HuH-7 (cell line): ENCODE measurements at places on chromosomes 1 and 21.

- DNase-seq, result no peak
Measured at GRCh38 chr1:86150553-86151055, 6.0 kb downstream of the COL24A1 start.

GRCh38 chr1:183842795-183843144 is 37.9 kb downstream of the RGL1 start:
- no peak for DNase-seq

GRCh38 chr1:241660424-241660972 is 8.4 kb downstream of the WDR64 start:
- DNase-seq, result no peak

- DNase-seq, result no peak
Measured at GRCh38 chr21:18477043-18477442, 73.5 kb upstream of the TMPRSS15 start.

- DNase-seq, result no peak
Measured at GRCh38 chr1:37672136-37672870, 20.0 kb upstream of the CDCA8 start.

DNA sequence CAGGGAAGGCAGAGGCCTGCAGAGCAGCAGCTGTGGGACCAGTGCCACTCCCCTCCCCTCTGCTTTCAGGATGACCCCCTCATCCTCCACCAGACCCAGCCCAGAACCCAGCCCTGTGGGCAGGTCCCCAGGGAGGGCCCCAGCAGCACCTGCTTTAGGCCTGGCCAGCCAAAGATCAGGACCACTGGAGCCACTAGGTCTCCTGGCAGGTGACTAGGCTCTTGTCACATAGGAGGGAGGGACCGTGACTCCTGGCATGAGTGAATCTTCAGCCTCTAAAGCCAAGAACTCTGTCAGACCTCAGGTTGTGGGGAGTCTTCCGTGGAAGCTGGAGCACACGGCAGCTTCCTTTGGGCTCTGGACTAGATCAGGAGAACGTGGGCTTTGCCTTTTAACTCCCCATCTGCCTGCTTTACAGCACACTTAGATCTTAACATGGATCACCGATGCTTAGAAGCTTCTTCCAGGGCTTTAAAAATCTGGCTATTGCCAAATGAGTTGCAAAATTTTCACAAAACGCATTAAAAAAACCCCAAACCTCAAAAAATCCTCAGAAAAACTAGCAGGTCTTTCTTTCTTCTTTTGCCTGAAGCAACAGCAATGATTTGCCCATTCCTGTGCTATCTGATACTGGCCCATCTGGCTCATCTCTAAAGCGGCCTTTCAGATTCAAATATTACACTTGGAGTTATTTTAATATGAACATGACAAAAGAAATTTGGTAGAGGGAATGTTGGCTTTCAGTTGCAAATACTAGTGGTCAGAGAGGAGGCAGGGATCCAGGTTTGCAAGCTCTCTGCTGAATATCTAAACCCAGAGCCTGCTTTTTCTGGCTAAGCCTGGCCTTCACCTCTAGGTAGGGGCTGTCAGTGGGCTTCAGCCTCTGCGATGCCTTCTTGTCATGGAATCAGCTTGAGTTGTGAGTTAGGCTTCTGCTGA is 235.2 kb downstream of the SDCCAG8 start:
- DNase-seq, result no peak

GRCh38 chr21:41621513-41621912 is 113.6 kb upstream of the TMPRSS2 start:
- DNase-seq, result no peak

DNA sequence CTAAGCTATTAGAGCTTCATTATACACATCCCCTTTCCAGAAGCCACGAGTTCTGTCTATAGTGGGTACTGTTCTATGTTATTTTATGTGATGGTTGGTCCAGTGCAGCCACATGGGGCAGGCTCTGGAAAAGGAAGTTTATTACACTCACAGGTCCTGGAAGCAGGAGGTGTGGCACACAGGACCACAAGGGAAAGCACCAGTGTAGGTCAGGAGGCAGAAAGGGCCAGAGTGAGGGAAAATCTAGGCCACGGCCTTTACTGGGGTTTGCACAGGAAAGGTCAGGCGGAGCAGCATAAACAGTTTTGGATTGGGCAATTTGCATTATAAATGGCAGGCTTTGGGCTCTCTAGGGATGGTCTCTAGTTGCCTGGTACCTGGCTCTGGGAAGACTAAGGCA is 21.8 kb upstream of the CNIH3 start:
- DNase-seq, result no peak

GRCh38 chr1:180484490-180484889 is 17.9 kb downstream of the ACBD6 start:
- DNase-seq, result no peak

GRCh38 chr1:237613984-237614383 is 276.7 kb downstream of the ZP4 start:
- no peak for DNase-seq

DNA sequence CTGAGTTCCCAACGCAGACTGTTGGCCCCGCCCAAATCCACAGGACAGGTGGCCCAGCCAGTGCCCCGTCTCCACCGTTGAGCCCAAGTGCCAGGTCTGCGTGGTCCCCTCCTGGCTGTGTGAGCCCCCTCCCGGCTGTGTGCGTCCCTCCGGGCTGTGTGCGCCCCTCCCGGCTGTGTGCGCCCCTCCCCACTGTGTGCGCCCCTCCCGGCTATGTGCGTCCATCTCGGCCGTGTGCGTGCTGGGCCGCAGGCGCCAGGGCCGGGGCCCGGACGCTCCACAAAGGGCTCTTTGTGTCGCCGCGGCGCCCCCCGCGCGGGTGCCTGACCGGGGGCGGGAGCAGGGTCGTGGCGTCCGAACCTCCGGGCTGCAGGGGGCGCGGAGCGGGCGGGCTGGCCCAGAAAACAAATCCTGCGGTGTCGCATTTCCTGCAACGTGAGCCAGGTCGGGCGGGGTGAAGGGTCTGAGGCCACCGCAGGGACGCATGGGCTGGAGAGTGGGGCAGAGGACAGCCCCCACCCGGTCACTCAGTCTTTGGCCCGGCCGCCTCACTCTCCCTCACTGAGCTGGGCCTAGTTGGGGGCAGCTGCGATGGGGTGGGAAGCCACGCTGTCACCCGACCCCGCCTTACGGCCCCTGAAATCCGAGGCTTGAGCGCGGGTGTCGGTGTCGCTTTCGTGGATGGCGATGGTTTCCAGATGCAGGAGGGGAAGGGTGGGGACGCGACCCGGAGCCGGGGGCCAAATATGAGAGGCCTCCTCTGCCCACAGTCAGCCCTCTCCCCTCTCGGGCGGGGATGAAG is 18.8 kb downstream of the TNFRSF25 start:
- peak; percentile 53 for DNase-seq

GRCh38 chr1:7842517-7842916 is 10.3 kb downstream of the UTS2 start:
- DNase-seq, result no peak

GRCh38 chr1:36401602-36402503 is 4.1 kb upstream of the LSM10 start:
- DNase-seq, result no peak

GRCh38 chr1:246420300-246420699 is 86.8 kb downstream of the SMYD3 start:
- DNase-seq, result no peak

DNA sequence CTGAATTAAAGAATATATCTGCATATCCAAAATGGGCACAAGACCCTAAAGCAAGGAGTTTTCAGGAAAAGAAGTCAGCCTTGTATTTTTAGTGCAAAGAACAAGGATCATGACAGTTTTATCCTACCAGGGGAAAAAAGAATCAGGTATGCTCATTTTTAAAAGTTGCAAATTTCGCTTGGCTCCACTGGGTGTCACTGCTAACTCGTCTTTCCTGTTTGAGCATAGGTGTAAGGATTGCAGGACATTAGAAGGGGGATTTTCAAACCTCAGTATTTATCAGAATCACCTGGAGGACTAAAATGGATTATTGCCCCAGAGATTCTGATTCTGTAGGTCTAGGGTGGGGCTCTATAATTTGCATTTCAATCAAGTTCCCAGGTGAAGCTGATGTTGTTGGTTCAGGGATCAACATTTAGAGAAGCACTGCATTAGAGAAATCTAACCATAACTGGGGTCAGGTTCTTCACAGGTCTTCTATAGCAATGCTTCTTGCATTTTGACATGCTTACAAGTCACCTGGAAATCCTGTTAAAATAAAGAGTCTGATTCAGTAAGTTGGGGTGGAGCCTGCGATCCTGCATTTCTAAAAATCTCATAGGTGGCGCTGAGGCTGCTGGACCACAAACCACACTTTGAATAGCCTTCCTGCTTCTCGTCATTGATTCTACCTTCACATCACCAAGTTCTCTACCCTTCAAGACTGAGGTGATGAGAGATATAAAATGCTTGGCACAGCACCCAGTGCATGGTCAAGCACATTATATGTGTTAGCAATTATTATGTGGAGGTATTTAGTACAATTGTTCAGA is 39.6 kb downstream of the NUF2 start:
- peak; percentile 12 for DNase-seq

DNA sequence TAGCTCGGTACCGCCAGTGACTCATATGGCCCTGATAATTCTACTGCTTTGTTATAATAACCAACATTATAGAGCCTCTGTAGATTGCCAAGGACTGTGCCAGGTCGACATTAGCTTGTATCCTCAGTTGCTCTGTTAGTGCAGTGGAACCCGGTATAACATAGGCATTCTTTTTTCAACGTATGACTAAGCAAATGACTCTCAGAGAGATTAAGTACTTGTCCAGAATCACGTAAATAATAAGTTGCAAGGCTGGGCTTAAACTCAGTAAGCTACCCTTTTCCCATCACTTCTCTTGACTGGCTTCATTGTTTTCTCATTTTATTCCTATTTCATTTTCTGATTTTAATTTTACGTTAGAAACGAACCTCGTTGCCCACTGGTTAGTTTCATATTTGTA is 85.1 kb downstream of the UBE4B start:
- no peak for DNase-seq

DNA sequence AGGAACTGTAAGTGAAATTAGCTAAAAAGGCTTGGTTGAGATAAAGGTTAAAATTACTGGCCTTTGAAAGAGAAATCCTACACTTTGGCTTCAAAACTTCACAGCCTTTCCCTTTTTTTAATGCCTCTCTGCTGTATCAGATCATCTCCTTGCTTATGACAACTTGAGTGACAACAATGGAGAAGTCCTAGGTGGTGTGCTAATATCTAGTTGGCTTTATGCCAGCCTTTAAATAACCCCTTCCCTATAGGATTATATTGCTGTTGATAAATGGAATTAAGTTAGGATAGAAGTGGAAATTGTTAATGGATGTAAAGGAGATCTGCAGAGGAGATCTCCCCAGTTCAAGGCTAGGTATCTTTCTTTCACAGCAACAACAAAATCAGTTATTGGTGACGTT is 130.2 kb upstream of the ATP1B1 start:
- no peak for DNase-seq

- no peak for DNase-seq
Measured at GRCh38 chr1:161838362-161838761, 72.2 kb downstream of the ATF6 start.

DNA sequence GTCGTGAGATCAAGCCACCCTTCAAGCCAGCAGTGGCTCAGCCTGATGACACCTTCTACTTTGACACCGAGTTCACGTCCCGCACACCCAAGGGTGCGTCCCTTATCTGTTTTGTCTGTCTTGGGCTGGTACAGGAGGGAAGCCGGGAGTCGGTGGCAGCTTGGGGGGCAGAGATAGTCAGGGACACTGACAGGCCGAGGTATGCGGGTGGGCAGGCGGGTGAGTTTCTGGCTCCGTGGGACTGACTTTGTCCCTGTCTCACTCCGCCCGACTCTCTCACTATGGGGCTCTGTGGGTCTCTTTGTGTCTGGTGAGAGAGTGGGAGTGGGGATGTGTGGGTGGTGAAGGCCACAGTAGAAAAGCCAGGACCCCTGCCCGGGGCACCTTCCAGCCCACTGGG is 27.4 kb downstream of the RPS6KA1 start:
- no peak for DNase-seq

DNA sequence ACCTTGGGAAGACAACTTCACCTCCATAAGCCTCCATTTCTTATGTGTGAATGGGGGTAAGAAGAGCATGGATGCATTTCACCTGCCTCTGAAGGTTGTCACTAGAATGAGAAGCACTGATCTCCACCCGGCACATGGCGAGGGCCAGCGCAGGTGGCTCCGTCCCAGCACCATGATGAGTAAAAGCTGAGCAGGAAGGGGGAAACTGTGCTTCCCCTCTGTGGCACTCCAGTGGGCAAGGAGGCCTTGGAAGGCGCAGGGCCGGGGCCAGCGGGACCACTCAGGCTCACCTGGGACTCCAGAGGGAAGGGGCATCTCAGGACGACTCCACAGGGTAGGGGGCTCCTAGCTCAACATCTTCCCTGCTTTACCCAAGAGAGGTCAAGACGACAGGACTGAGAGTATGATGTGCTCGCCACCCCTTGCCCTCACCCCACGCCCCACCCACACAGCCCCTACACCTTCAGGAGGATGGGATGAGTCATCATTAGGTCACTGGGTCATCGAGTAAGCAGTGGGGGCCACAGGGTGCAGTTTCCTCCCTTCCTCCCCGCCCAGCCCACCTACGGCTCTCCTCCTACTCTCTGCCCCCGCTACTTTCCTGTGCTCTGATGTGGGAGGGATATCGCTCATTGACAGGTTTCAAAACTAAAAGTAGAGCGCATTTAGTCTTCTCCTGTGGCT is 112.1 kb downstream of the HIVEP3 start:
- no peak for DNase-seq

GRCh38 chr21:25970254-25970930 is 200.2 kb downstream of the APP start:
- no peak for DNase-seq

DNA sequence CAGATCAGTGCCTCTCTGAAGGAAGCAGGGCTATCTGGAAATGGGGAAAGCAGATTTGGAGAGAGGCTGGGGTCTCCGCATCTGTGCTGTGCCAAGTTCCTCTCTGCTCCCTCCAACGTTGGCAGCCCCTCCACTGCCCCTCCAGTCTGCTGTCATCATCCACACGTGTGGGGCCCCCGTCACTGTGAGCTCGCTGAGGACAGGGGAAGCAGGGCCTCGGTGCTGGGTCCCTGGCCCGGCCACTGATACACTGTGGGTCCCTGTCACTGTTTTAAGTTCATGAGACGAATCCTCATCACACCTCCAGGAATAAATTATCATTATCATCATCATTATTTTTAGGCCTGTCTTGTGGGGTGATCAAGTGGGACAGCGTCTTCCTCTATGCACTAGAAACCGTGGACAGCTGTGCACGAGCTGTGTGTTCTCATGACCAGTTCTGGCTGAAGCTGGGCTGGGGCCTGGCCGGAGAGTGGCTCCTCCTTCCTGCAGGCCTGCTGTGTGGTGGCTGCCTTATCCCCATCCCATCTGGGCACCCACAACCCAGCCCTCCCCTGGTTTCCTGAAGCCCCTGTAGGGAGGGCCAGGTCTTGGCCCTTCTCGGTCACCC is 52.2 kb downstream of the DMRTB1 start:
- DNase-seq, result no peak

GRCh38 chr1:107599220-107599619 is 365.8 kb downstream of the VAV3 start:
- no peak for DNase-seq

- DNase-seq, result no peak
Measured at GRCh38 chr21:45139473-45139872, 65.1 kb downstream of the ADARB1 start.

- DNase-seq, result no peak
Measured at GRCh38 chr1:230915078-230915477, 46.8 kb upstream of the C1orf198 start.

GRCh38 chr1:4001461-4001860 is 101.4 kb upstream of the C1orf174 start:
- no peak for DNase-seq

- no peak for DNase-seq
Measured at GRCh38 chr1:36981771-36982622, 52.3 kb downstream of the GRIK3 start.
